ENCODE measurements at places on chromosomes 11 and 22.

GRCh38 chr11:6402561-6402981 lies 12.3 kb downstream of the SMPD1 start:
- DNase-seq, result peak; percentile 39

DNA sequence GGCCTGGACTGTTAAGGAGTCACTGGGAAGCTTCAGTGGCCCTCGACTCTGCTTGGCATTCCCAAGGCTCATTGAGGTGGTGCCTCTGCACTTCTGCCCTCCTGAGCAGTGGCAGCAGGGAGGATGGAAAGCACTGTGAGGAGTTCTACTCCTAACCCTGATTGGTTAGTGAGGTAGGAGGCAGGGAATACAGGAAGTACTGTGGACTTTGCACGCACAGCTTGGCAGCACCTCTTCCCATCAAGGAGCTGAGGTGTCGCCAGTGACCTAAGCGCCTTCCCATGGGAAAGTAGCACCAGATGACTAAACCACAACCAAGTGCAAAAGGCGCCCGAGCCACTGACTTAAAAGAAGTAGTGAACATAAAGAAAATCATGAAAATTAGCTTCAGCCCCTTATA lies 152.5 kb upstream of the CADM1 start:
- DNase-seq, result no peak

DNA sequence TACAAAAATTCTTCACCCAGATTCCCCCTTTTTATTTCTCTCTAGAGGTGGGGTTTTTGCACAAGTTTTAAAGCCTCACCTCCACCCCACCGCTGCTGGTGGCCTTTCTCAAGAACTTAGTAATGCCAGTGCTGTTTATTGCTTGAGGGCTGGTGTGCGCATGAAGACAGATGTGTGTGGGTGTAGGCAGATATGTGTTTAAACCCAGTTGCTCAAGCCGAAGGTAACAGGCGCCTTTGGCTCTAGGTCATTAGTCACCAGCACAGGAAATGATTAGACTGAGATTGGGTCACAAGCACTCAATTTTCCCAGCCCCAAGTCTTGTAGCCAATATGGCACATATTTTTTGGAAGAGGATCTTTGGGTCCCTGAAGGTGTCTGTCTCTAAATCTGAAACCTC lies 2.7 kb upstream of the CLMP start:
- peak; percentile 82 for DNase-seq

DNA sequence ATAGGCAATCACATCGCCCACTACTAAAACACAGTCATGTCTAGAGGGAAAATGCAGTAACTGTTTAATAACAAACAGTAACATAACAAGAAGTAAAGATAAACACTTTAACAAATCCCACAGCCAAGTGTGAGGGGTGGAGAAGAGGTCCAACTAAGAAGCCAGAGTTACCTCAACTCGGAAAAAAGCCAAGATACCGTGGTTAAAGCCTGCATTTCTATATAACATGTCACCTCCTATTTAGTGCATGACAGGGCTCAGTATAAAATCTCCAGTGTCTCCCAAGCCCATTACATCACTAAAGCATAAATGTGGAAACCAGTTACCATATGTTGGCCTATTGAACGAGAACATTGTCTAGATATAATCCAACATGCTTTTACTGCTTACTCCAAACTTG lies 281.7 kb downstream of the LRRC4C start:
- no peak for DNase-seq

Data from choroid plexus epithelial cell (primary cell).